Effector memory CD4-positive, alpha-beta T cell (primary cell): ENCODE measurements at places on chromosomes 5 and 9.

- DNase-seq, result no peak
Measured at GRCh38 chr9:15786616-15787015, 233.8 kb downstream of the CCDC171 start.

DNA sequence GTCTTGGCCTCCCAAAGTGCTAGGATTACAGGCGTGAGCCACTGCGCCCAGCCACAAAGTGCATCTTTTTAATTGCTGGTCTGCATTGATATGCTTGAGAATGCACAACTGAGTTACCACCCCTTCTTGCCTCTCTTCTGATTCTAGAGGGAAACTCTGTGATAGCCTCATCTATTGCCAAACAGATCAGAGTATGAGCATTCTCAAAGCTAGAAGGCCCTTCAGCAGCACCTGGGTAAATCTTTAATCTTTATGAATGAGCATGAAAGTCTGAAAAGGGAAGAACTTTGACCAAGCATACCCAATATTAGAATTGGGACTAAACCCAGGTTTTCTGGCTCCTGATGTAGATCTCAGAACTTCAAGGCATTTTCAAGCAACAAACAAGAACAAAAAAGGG, 298.3 kb upstream of the TNC start:
- DNase-seq, result no peak

DNA sequence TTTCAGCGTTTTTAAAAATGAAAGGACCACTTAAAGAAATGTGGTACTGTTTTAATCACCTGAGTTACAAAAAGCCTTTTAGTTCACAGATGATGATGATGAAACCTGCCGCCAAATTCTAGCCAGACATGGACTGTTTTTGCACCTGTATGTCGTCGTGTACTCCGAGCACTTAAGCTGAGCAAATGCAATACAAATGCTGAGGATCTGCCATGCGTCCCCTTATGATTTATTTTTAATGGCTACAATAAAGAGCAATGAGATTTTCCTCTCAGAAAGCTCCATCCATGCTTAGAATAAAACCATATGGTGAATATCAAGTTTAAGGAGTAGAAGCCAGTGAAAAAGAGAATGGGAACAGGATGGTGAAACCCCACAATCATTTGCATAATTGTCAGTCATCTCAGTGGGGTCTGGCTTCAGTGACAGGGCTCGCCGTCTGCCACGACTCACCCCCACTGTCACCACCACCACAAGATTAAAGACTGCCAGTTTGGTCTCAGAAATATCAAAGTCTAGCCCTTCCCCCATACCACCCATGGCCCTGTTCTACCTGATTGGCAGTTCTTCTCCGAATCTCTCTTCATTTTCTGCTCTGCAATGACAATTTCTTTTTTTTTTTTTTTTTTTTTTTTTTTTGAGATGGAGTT, 159.9 kb downstream of the GOLPH3 start:
- DNase-seq, result no peak

GRCh38 chr9:35340046-35340445, 149.9 kb upstream of the RUSC2 start:
- no peak for DNase-seq

DNA sequence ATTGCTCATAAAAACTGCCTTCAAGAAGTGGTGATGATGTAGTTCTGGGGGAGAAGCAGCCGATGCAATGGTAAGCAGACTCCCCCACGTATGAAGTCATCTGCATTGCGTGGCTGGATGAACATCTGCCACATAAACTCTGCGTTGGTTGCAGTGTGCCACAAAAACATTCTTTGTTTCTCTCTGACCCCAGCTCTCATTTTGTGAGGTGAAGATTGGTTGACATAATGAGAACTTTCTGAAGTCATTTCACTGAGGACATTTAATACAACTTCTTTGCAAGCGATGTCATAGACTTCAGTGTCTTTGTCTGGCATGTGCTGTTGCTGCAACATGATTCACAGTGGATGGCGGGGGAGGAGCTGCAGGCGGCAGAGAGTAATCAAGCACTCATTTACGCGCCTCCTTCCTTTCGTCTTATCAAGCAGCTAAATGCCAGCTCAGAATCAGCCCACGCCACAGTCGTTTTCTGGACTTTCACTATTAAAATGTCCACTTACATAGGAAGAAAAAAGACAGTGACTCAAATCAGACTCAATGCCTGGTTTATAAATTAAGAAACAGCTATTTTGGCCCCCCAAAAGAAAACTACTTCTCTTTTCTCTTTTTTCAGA, 91.5 kb upstream of the NFIL3 start:
- DNase-seq, result no peak

- no peak for DNase-seq
Measured at GRCh38 chr5:37836592-37837413, 3.0 kb downstream of the GDNF start.

- no peak for DNase-seq
Measured at GRCh38 chr5:171975262-171975876, 31.1 kb downstream of the FBXW11 start.

DNA sequence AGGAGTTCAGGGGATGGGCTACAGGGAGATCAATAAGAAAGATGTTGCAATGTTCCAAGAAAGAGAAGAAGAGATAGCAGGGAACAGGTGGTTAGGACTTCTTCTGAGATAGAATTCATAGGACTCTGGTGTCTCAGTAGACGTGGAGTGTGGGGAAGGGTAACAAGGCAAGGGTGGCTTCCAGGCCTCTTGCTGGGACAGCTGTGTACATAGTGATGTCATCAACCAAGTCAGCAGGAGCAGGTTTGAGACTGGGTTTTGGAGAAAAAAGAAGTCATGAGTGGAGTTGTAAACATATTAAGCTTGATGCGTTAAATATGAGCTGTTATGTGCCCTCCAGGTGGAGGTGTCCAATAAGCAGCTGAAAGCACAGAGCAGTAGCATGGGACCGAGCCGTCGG, 211.8 kb upstream of the RASEF start:
- DNase-seq, result no peak

DNA sequence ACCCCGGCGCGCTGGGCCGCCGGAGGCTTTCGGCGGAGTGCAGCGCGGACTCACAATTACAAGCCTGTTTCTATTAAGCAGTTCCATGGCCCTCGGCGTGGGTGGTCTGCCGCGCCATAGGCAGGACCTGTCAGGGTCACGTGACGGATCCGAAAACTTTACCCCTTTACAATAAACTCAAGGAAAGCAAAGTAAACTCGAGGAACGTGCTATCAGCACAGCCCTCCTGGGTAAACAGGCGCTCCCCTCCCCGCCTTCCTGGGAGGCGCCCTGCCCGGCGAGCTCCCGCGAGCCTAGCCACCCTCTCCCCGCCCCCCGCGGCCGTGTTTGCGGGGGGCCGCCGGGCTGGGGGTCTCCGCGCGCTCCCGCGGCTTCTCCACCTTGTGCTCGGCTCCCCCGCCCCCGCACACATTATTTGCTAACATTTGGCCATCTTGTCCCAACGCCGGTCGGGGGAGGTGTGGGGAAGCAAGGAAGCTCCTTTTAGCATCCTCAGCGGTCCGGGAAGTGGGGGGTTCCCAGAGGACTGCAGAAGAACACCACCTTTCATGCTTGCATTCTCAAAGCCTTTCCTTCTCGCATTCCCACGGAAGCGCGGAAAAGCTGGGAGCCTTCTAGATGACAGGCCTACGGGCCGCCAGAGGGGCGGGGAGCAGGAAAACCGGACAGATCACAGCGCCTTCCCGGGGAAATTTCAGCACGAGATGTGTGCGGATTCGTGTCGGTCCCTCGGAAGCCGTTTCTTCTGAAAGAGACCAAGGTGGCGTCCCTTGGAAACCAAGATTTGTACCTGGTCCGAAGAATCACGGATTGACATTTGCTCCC, at the start of gene PTCH1:
PTCH1 (minus strand) TSS at position 238 of the 825 bp plus-strand sequence.
- DNase-seq, result no peak

- DNase-seq, result no peak
Measured at GRCh38 chr5:35904443-35905132, 33.8 kb downstream of the CAPSL start.

GRCh38 chr5:170319301-170319700, 21.7 kb upstream of the LCP2 start:
- no peak for DNase-seq

- DNase-seq, result no peak
Measured at GRCh38 chr5:151454166-151454565, 6.8 kb downstream of the SLC36A1 start.

GRCh38 chr5:55982957-55983381, 11.8 kb downstream of the IL6ST start:
- no peak for DNase-seq

DNA sequence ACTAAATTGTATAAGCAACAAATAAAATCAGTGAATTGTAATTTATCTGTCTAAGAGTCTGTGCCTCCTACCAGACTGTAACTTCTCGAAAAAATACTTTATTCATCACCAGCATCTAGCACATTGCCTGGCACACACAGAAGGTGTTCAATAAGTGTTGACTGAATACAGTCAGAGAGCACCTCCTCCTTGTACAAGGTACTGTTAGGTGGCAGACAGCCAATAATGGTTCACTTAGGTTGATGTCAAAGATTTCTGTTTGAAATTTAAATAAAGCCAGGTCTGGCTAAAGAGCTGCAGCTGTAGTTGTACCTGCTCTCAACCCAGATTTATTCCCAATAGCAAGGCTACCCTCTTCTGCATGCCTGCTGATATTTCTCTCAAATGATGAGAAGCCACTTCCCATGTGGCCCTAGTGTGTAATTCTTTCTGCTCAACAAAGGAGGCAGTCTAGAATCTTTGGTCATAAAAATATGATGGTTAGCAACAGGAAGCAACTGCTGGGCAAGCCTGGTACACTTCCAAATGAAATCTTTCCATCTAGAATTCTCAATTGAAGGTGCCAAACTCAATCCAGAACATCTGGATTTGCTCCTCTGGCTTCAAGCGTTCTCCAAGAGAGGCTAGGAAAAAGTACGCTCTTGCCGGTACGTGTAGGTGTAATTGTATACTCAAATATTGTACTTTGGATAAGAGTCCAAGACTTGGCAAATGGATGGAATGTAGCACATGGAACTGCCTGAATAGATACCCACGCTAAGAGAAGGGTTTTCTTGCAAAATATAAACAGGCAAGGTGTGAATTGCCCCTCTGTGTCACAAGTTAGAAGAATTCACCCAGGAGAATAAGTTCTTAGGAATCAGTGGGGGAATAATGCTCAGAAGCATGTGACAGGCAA, 95.6 kb downstream of the NR6A1 start:
- DNase-seq, result no peak

DNA sequence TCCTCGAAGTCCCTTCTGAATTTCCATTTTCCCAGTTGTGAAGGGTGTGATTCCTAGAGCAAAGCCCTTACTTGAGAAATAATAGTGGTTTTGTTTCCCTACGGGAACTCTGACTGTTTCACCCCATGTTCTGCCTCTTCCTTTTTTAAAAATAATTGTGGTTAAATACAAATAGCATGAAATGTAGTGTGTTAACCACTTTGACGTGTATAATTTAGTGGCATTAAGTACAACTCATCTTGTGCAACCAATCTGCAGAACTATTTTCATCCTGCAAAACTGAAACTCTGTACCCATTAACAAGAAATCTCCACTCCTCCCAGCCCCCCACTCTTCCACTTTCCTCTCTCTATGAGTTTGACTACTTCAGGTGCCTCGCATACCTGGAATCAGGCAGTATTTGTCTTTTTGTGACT, 35.6 kb upstream of the HAND1 start:
- no peak for DNase-seq

GRCh38 chr9:97638666-97639065, 5.0 kb downstream of the NCBP1 start:
- no peak for DNase-seq

DNA sequence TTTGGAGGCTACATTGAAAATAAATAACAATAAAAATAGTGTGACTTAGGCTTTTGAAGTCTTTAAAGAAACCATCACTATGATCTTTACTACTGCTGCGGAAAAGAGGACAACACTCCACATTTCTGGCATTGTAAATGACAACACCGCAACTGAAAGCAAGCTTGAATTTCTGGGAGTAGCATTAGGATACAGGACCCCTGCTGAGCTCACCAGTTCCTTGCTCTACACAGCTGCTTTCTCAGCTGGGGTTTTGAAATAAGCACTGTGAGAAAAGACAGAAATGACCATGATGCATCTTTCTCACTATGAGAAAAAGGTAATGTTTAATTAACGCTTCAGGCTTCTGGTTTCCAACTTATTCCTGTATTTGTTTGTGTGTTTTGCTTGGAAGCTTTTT, 168.0 kb downstream of the TAF11L14 start:
- no peak for DNase-seq

GRCh38 chr9:27117489-27118135, 8.6 kb downstream of the TEK start:
- DNase-seq, result no peak

- no peak for DNase-seq
Measured at GRCh38 chr5:156883316-156883875, 33.3 kb downstream of the PPP1R2B start.

GRCh38 chr9:113152699-113153098, 1.9 kb downstream of the SLC31A2 start:
- no peak for DNase-seq

DNA sequence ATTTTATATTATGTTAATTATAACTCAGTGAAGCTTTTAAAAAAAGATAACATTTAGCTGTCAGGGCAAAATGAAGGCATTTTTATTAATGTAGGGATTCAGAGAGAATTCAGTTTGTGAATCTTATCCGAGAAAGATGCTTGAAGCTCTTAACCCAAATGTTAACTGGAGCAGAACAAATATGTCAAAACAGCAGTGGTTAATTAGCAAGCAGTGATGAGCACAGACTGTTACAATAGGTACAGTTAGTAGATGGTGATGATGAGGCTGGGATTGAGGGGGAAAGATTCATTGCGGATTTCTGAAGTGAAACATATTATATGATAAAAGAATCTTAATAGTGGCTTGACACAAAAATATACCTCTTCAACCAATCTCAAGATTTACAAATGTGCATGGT, 356.7 kb downstream of the DIRAS2 start:
- no peak for DNase-seq
